ENCODE measurements at places on chromosomes 11 and 22.
A peak's percentile ranks its signal among the peaks of the same experiment; 100 is the strongest.

- DNase-seq: no peak
These were observed 470.1 kb upstream of the LARGE1 start for GRCh38 chr22:34390400-34390799.

DNA sequence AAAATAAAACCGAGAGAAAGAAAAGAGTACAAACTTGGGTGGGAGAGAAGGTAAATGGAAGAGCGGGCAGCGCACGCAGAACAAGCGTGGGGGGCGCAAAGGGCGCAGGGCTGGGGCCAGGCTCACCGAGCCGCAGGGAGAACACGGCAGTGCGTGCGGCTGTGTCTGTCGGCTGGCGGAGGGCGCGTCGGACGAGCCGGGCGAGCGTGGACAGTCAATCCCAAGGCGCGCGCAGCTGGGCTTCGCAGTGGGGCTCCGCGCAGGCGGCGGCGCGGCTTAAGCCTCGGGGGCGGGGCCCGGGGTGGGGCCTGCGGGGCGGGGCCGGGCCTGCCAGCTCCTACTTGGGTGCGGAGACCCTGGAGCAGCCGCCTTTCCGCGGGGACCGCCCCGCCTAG lies at the start of gene UCP2:
Gene UCP2 (minus strand): TSS at position 249 of the 395 bp plus-strand sequence. CDS start 4,465 bp downstream, outside the sequence.
- DNase-seq: peak; percentile 76

DNA sequence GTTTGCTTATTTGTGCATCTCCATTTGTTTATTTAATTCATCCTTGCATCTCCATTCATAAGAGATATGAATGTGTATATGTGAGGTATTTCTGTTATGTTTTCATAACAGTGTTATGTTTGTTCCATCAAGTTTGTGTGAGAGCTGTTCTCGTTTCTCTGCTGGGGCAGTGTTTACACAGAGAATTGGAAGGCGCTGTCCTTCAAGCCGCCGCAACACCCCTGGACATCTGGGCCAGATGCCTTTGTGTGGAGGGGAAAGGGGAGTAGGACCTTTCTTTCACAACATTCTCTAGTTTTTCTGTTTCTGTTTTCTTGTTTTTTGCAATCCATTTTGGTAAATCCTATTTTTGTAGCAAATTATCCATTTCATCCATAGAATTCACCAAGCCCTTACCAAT lies 7.0 kb upstream of the TM7SF2 start:
- no peak for DNase-seq

DNA sequence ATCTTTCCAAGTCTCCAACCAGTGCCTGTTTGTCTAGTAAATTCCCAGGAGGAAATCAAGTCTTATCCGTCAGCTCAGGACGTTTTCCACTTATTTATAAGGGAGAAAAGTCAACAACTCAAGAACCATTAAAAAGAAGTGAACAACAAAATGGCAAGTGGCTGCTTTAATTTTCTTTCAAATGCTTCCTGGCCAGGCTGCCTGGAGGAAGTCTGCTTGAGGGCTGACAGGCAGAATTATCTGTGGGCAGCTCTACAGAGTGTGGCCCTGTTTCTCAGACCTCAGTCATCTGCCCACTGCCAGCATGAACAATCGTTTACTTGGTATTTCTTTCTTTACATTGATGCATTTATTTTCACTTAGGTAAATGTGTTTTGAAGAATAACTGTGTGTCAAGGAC lies 281.9 kb upstream of the ISX start:
- DNase-seq: no peak

DNA sequence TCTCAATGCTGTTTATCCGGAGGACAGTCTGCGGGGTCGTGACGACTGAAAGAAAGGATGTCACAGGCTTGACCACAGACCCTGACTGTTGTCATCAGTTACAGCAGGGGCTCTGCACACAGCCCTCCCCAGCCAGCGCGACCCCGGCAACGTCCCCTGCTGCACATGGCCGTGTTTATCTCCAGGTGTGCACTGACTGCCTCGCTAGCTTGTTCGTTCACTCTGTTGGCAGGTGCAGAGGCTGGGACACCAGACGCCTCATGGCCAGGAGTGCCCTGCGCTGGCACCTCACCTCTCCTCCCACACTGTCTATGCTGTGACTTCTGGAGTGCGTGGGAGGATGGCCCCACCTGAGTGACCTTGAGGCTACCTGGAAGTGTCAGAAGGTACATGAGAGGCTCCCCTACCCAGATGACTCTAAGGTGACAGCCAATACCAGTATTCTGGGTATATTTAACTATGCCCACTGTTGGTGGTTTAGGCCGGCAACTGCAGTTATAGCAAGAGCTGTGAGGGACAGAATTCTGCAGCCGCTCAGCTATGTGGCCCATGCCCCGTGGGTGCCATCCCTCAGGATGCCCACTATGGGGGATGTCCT lies 12.2 kb downstream of the MRPL21 start:
- DNase-seq: no peak

DNA sequence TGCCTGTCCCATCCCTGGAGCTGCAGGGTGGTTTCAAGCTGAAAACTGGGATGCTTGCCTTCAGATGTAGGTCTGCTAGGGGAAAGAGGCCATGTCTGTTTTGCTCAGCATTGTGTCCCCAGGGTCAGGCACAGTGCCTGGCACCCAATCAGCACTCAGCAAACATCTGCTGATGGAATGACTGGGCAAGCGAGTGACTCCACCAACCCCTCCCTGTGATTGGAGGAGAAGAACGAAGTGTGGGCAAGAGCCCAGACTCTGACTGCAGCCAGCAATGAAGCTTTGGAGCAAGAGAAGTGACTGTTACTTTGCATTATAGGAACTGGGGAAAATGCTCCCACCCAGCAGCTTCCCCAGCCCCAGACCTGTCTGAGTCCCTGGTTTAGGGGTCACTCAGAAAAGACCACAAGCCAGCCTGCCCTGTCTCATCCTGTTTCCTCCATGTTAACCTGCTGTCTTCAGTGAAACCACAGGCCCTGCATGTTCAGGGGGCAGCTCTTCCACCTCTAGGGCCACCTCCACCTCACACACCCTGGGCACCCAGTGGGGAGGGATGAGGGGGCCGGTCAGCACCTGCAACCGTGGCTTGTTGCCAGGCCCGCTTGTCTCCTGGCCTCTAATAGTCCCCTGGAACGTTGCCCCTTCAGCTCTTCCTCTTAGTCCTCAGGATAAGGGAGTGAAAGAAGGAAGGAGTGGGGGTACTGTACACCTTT lies 147.4 kb downstream of the TRIM29 start:
- peak; percentile 91 for DNase-seq

- DNase-seq: no peak
These were observed 2.1 kb upstream of the PTPRCAP start for GRCh38 chr11:67439321-67440228.

DNA sequence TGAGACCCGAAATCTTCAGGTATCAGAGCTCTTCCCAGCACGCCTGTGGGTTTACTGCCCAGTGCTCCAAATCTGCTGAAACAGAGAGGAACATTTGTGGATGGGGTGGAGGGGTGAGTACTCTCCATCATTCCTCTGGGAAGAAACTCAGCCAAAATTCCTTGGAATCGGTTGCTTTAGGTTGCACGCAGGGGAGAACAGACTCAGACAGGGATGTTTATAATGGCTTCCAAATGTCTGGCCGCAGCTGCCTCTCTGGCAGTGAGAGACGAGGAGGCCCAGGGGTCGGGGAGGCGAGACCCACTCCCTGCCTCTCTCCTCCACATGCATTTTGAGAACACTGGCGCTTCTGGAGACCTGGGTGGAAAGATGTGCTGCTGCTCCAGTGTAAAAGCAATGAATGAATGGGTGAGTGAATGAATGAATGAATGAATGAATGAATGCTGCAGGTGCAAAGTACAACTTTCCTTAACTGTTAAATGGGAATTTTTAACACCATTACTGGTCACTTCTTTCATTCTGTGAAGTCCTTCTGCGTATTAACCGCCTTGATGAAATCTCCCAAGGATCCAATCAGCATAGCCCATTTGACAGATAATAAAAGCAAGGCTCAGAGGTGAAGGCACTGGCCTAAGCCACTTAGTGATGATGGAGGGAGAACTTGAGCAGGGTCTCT lies 437.4 kb downstream of the MIAT start:
- DNase-seq: no peak

GRCh38 chr11:17528906-17529843 lies 15.0 kb downstream of the USH1C start:
- DNase-seq: no peak

DNA sequence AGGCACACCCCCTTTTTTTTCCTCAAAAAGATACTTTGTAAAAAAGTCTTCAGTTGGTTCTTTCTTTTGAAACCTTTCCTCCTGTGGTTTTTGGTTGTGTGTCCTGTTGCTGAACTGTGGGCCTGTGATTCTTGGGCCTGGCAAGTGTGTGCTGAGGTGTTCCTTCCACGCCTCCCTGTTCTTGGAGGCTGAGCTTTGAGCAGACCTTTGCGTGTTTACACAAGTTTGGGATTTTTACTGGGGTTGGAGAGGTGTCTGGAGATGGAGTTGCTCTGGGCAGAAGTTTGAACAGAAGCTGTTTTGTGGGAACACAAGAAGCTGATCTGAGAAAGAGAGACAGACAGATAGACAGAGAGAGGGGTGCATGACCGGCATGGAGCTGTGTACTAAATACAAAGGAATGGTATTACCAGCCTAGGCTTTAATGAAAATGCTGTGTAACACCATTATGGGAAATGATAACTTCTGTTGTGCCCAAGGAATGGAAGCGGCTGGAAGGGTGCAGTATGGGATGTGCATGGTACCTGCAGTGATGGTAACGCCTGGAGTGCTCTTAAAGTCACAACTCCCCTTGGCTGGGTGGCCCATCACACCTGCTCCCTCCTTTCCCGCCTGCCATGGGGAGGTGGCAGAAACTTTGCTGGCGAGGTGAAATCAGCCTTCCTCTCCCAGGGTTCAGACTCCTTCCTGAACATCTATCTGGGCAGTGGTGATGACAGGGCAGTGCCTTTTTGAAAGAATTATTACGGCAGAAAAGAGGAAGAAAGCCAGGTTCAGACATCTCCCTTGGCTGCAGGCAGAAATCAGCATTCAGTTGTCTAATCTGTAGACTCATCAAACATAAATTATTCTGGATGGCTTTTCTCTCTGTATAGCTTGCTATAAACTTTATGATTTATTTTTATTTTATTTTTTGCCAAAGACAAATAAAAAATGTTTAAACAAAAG lies 70.4 kb downstream of the LDLRAD3 start:
- no peak for DNase-seq

DNA sequence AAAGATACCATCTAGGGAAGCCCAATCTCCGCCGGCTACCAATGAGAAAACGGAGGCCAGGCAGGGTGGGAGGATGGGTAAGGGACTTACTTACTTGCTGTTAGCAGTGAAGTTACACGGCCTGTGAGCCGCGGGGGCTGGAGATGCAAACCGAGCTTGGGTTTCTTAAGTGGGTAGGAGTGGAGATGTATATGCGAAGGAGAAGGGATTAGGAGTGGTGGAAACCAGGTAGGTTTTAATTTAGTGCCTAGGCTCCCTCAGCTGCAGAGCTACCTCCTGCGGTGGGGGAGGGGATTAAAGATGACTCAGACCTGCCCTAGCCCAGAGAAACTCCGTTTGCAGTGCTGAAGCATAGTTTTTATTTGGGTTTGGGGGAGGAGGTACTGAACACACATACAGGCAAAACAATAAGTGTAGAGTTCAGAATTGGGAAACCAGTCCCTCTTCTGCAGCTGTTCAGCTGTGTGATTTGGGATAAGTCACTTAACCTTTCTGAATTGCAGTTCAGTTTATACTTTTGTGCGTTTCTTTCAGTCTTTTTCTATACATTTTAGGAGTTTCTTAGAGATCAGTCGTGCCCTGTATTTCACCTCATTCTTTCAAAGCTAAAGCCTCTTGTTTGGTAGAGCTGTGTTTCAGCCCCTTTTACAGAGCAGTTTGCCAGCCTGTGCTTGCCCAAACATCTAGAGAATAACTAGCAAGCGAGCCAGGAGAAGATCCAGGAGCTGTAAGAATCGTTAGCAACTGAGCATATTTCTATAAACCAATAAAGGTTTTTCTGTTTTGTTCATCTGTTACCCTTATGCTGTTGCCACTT lies 596 bp upstream of the TNRC6B start:
- DNase-seq: no peak

GRCh38 chr11:73536961-73537360 lies 61.0 kb downstream of the FAM168A start:
- DNase-seq: no peak

- no peak for DNase-seq
These were observed 431.9 kb downstream of the MIAT start for GRCh38 chr22:27089264-27089663.

GRCh38 chr11:3231851-3232744 lies at the start of gene MRGPRE:
TSS of gene MRGPRE (minus strand) at chr11:3232417. CDS start at chr11:3228799, 3,618 bp downstream.
- DNase-seq: no peak

- DNase-seq: no peak
These were observed 266.9 kb downstream of the KIRREL3 start for GRCh38 chr11:126733685-126734084.

- DNase-seq: no peak
These were observed 121.9 kb upstream of the PLET1 start for GRCh38 chr11:112382561-112382960.

DNA sequence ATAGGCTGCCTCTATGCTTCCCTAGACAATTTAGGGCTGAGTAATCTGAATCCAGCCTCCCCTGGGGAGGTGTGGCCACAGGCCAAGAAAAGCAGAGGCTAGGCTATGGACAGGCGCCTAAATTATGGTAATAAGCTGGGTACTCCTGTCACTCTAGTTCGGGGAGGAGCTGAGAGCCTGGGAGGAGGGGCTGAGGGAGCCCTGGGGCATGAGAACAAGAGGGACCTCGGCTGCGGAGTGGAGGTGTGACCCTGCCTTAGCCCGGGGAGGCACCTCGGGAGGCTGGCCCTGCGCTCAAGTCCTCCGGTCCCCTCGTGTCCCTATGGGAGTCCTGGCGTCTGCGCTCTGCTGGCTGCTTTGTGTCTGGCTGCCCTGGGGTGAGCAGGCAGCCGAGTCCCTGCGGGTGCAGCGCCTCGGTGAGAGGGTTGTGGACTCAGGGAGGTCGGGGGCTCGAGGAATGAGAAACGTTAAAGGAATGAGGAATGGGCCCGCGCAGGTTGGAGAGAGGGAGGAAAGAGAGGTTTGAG lies at the start of gene OTOG:
Gene OTOG (plus strand): TSS at position 209 of the 527 bp plus-strand sequence. CDS start 114 bp downstream, at position 323.
- DNase-seq: no peak

DNA sequence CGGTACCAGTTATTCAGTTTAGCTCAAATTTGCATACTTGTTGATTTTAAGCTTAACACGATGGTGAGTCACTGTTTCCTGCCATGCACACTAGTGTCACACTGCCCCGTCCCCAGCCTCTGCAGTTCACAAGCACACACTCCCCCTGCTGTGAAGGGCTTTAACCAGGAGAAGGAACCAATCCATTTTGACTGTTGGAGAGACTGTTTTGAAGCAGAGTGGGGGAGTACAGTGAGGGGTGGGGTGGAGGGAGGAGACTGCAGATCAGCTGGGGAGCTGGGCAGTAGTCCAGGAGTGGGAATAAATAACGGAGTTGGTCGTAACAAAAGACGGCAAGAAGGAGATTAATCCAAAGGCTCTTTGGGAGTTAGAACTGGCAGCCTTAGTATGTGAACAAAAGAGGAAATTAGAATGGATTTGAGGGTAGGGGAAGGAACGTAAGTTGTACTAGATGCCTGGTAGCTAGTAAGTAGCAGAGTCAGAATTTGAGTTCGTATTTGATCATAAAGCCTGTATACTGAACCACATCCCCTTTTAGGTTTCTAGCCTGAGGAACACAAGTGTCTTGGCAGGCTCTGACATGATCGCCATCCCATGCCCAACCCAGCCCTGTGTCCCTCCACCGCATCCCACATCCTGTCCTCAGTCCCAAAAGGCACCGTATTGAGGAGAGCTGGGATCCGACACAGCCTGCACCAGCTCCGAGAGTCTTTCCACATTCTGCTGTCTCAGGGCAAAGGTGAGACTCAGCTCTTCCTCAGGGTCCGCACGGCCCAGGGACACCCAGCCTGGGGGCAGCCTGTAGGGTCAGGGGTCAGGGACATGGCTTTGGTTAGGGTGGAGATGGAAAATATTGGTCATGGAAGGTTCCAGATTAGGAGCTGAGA lies 862 bp downstream of the TPP1 start:
- no peak for DNase-seq
